ENCODE measurements at places on chromosomes 12 and 14. TPM values are rescaled to one million over a fixed set of nuclear protein-coding genes. Genes with fewer than 3 reads are reported as not detected.

GRCh38 chr14:60317609-60318008, 68.6 kb downstream of the PPM1A start:
- H3K27ac ChIP-seq, result no peak overlapping the region
- no peaks in the 10 kb centered on the region for H3K36me3 ChIP-seq
- DNase-seq, result no peak
- no peaks in the 10 kb centered on the region for H3K4me1 ChIP-seq

GRCh38 chr12:85092814-85093370, 56.7 kb downstream of the LRRIQ1 start:
- H3K4me1 ChIP-seq, result no peaks in the 10 kb centered on the region
- no peak overlapping the region for H3K27ac ChIP-seq
- no peaks in the 10 kb centered on the region for H3K36me3 ChIP-seq
- no peaks in the 10 kb centered on the region for H3K27me3 ChIP-seq

- H3K27me3 ChIP-seq, result no peaks in the 10 kb centered on the region
- H3K4me1 ChIP-seq, result no peaks in the 10 kb centered on the region
- H3K4me3 ChIP-seq, result no peak overlapping the region
- no peak overlapping the region for H3K27ac ChIP-seq
Observed at GRCh38 chr12:93302331-93303229, 75.1 kb upstream of the NUDT4 start.

Gene ACOT6
- not detected for total RNA-seq

Gene PLCZ1
- not detected for total RNA-seq

Gene ISCU
- 147 TPM for total RNA-seq

Gene CCDC91
- 77.5 TPM for total RNA-seq

Measured in upper lobe of left lung (tissue), 6 donors.